ENCODE measurements at places on chromosomes 16 and 17.

DNA sequence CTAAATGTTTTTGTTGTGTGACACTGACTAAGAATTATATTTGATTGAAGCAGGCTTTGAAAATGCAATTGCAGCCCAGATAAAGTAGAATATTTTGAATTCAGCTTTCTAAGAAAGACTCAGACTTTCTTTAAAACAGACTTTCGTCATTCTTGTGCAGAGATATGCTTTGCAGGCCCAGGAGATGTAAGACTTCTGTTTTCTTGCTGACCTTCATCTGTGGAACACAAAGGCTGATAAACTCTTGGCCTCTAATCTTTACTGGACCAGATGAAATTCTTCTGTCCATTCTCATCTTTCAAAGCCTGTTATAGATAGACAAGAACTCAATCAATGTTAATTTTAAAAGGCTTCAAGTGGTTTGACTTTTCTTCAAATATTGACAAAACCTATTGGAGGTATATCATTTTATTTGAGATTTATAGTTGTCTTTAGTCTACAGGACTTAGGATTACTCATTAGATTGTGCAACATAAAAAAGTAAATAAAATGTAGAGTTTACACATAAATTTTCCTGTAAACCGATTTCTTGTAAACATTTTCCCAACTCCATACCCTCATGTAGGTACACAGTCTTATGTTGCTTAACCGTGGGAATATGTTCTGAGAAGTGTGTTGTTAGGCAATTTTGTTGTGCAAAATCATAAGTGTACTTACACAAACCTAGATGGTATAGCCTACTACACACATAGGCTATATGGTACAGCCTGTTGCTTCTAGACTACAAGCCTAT is 94.2 kb downstream of the MAP2K4 start:
- no peak for DNase-seq

DNA sequence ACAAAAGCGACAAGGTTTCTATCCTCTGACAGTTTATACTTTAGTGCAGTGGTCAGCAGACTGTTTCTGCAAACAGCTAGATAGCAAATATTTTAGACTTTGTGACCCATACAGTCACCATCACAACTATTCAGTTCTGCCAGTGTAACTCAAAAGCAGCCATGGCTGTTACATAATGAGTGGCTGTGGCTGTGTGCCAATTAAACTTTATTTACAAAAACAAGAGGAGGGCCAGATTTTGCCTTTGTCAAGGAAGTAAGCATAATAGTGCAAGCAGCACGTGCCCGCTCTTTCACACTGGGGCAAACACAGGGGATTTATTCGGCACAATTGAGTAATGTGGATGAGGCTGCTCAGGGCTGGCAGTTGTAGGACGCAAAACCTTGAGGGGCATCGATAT is 551.5 kb downstream of the MAF start:
- DNase-seq, result no peak

DNA sequence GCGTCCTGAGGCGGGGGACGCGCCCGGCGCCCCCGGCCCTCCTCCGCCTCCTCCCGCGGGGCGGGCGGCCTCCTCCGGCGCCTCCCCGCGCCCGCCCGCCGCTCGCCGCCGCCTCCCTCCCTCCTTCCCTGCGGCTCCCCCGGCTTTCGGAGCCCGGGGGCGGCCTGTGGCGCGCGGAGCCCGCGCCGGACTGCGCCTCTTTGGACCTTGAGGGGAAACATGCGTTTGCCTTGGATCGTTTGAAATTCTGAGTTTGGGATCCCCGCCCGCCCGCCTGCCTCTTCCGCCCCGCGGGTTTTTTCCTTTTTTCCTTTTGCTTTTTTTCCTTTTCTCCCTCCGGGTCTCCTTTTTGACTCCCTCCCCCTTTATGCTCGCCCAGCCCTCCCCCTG is 390 bp downstream of the ZNRF1 start:
- DNase-seq, result no peak

- no peak for DNase-seq
Observed at GRCh38 chr16:51326131-51326856, 175.2 kb upstream of the SALL1 start.

DNA sequence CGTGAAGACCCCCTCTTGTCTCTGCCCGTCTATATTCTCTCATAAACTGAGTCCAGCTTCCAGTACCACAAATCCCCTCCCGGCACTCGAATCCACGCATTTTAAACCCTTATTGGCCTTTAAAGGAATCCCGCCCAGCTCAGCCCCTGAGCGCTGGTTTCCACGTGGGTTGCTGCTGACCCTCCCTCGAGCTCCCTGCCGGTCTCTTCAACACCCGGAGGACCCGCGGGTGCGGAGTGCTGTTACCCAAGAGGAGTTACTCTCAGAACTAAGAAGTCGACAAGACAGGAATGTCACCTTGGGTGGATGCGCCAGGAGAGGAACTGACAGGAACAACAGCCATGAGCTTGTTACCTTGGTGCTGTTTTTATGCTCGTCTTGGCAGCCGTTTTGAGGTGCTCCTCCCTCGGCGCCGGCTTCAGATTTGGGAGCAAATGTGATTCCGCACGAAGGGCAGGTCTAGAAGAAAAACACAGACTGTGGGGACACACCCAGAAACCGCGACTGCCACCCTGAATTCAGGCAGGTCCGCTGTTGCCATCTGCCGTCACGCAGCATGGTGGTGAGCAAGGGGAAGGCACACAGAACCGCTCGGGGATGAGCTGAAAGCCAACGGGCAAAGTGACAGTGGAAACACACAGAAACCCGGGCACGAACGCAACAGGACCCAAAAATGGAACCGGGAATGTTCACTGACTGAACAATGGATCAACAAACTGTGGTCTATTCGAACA is 112.7 kb upstream of the CREBBP start:
- no peak for DNase-seq

- no peak for DNase-seq
Observed at GRCh38 chr17:33024688-33025486, 33.2 kb downstream of the SPACA3 start.

DNA sequence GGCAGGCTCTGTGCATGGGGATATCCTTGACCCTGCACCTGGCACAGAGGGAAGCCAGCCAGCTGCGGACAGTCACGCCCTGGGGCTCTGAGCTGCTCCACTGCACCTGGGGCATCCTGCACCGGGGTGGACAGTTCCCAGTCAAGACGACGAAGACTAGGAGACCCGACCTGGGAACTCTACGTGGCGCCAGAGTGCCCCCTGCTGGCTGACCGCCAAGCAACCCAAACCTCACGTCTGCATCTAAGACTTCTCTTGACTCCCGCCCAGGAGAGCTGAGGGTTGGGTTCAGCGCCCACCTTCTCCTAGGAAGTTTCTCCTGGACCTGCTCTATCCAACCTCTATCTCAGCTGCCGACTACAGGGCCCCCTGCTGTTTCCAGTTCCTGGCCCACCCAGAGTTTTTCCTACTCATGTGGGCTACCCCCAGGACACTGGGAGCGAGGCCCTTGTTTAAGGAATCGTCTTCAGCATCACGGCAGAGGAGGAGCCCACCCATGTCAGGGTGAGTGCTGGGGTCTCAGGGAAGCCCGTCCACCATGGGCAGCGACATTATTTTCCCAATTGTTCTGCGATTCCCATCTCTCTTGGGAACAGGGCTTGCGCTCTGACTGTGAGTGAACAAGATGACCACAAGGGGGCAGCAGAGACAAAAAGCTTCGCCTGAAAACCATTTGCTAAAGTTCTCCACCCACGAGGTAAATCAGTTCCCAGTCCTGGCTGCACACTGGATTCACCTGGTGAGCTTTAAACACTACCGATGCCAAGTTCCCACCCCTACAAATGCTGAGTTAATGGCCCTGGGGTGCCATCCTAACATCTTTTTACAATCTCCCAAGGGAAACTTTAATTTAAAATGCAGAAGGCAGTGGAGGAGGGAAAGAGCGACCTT is 29.3 kb downstream of the TLE7 start:
- DNase-seq, result peak; percentile 55

GRCh38 chr16:10888320-10888937 is 11.4 kb downstream of the CIITA start:
- peak; percentile 72 for DNase-seq

GRCh38 chr16:27598220-27598619 is 48.3 kb downstream of the KATNIP start:
- DNase-seq, result no peak

DNA sequence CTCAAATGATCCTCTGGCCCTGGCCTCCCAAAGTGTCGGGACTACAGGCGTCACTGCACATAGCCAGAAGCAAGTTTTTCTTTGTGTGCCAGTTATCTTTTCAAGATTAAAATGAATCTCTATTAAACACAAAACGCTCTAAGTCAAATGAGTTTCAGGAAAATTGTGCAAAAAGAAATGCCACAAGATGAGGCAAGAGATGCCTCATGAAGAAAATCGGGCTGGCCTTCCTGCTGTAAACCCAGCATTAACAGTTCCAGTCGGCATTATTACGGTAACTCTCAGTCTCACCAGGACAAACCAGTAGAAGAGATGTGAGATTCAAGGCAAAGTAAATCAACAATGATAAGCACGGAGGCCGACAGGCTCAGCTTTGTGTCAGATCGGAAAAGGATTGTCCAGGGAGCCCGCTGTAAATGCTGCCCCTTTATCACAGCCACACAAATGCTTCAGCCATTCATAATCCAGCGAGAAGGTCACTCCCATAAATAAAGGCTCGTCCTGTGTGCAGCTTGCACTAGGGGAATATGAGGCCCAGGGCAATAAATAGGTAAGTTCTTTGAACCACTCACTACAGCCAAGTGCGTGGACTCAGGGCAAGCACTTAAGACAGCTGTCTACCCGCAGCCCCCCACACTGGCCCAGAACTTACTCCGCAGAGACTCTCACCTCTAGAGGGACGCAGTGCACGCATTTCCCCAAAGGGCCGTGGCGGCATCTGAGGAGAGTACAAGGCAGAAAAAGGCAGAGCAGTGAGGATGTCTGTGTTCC is 27.2 kb downstream of the NPLOC4 start:
- DNase-seq, result no peak

DNA sequence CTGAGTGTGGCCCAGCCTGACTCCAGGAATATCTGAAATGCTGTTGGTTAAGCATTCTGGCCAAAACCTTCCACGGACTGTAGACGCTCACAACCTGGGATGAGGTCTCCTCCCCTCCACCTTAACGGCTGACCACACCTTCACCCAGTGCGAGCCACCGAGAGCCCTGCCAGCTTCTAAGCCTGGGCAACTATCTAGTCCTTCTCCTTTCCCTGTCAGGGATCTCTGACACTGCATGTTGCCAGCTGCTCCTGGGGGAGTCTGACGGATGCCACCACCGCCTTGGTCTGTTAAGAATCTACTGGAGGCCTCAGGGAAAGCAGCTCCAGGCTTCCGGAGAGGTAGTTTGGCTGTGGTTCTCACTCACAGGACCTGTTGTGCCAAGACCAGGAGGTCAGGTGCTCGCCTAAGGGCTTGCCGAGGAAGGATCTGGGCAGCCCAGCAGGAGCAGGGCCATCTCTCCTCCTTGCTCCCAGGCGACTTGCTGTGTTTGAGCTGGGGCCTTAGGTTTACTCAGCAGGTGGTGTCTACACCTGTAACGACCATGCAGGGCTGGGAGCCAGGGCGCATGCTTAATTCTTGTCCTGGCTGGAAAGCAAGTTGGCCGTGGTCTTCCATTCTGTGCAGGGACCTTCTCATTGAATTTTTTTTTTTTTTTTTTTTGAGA is 111.8 kb downstream of the NTN1 start:
- DNase-seq, result no peak
